ENCODE measurements at places on chromosomes 3 and 15. TPM values are rescaled to one million over a fixed set of nuclear protein-coding genes. Genes with fewer than 3 reads are reported as not detected.

- no peak for DNase-seq
Measured at GRCh38 chr3:64426551-64426950, 201.3 kb upstream of the PRICKLE2 start.

DNA sequence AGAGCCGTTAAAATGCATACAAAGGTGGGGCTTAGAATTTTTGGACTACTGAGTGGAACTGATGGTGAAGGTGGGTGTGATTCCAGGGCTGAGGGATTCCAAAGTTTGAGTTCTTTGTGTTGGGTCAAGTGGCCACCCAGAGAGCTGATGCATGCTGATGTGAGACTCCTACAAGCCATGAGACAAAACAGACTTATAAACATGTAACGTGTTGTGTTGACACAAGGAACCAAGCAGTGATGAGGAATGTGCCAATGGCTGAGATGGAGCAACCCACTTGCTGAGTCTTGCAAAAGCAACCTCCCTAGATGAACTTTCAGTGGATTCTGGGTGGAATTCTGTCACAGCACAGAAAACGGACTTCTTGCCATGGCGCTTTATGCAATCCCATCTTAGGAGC lies 289.0 kb downstream of the TLE3 start:
- DNase-seq: no peak

GRCh38 chr3:25033407-25034029 lies 394.5 kb upstream of the RARB start:
- DNase-seq: no peak

DNA sequence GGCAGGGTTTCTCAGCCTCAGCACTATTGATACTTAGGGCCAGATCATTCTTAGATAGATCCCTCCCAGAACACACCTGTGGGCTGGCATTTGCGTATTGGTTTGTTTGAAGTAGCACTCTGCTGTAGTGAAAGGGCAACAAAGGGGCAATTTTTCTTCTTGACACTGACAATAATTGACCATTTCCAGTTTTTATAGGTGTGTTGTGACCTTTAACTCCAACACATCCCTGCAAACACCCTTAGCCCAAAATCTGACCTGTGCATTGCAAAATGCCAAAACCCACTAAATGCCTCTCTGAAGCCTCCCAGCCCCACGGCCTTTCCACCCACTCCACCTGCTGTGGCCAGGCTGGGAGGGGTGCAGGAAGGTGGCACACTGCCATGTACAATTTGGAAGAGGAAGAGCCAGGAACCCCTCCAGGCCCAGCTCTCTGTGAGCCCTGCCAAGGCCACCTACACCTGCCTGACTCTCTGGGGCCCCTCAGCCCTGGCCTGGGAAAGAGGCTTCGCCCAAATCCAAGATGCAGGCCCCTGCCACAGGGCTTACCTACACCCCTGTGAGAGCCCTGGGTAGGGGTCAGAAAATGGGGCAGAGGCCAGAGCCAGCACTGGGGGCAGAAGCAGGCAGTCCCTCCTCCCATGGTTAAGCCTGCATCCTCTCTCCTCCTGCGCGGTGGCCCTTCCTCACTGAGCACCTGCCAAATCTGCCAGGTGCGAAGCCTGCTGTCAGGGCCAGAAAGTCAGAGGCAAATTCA lies 9.6 kb upstream of the CYP11A1 start:
- DNase-seq: no peak

DNA sequence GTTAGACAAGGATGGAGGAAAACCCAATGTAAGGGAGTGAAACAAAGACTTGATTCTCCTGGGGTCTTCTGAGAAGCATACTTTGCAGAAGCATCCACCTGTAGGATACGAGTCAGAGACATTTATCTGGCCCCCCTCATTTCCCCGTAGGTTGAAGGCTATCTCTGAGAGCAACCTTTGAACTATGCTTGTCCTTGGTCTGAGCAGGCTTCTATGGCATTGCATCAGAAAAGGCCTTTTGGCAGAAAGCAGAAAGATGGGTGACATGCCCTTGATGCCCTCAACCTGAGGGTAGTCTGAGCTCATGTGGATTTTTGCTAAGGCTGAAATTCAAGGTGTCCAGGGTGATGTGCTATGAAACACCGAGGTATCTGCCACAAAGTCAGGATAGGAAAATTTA lies 131.6 kb upstream of the SGO1 start:
- no peak for DNase-seq

DNA sequence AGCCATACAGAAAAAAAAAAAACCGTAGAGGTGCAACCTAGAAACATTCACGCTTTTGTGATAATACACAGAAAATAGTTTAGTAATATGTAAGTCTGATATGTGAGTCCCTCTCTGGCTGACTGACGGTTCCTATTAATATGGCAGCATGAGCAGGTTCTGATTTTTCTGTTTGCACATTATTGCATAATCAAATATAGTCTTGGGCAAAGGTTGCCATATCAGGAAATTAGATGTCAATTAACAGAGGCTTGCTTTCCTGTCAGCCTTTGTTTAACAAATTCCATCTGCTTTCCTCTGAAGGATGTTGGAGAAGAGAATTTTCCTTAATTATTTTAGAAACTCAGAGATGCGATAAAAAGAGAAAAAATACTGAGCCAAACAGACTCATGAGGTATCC lies 14.8 kb downstream of the GABRB3 start:
- no peak for DNase-seq

- DNase-seq: no peak
Measured at GRCh38 chr15:92907896-92908712, 8.0 kb downstream of the CHD2 start.

DNA sequence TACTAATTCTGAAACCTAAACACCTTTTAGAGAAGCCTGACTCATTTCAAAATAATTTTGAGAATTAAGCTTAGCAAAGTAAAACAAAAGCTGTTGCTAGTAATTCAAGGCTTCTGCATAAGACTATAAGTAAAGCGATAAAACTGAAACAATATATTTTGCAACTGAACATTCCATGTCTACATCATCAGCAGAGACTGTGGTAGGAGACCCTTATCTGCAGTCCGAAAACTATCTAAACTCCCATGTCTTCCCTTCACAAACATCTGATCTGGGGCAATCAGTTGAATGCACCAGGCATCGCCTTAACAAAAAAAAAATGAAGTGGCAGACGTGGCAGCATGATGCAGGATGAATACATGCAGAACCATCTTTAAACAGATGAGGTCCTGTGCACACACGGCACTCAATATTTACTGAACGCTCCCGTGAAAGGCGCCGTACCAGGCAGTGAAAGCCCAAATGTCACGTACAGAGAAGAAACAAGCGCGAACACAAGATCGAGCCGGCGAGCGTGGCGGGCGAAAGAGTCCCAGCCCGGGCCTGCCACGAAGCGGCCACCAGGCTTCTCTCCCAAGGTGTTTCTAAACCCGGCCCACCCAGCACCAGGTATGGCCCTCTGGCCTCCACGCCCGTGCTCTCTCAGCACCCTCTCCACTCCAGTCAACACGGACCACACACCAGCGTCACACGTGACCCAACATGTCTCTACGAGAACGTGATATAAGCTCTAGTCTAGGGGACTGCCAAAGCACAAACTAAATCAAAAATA lies 63.0 kb downstream of the CHSY1 start:
- DNase-seq: no peak

- no peak for DNase-seq
Measured at GRCh38 chr3:172329070-172329469, 119.2 kb downstream of the GHSR start.

DNA sequence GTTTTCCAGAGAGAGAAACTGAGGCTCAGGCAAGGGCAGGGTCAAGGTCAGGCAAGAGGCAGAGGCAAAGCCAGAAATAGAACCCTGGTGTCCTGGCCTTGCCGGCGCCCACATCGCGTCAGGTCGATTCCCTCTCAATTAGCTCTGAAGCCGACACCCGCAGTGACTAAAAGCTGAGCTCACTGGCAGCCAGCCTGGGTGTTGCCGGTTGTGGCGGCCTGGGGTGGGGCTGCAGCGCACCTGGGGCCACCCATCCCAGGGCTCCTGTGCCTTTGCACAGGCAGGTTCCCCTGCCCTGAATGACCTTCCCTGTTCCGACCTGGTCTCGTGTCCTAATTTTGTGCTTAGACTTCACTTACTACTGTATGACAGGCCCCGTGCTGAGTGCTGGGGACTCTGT lies 6.2 kb downstream of the SEMA3F start:
- no peak for DNase-seq

GRCh38 chr3:187832202-187832601 lies 86.9 kb upstream of the BCL6 start:
- no peak for DNase-seq

GRCh38 chr3:25906132-25906906 lies 116.4 kb downstream of the OXSM start:
- DNase-seq: no peak

GRCh38 chr3:126672741-126673140 lies 17.8 kb upstream of the TXNRD3 start:
- DNase-seq: no peak

GRCh38 chr15:64856429-64857145 lies 14.9 kb downstream of the PLEKHO2 start:
- DNase-seq: peak; percentile 85

GRCh38 chr3:47849186-47849698 lies 46.3 kb downstream of the DHX30 start:
- no peak for DNase-seq

- no peak for DNase-seq
Measured at GRCh38 chr3:156689608-156690007, 15.2 kb downstream of the TIPARP start.

GRCh38 chr3:10956986-10957385 lies 35.6 kb upstream of the SLC6A1 start:
- no peak for DNase-seq

GRCh38 chr15:91793771-91794170 lies 59.7 kb upstream of the SLCO3A1 start:
- no peak for DNase-seq

DNA sequence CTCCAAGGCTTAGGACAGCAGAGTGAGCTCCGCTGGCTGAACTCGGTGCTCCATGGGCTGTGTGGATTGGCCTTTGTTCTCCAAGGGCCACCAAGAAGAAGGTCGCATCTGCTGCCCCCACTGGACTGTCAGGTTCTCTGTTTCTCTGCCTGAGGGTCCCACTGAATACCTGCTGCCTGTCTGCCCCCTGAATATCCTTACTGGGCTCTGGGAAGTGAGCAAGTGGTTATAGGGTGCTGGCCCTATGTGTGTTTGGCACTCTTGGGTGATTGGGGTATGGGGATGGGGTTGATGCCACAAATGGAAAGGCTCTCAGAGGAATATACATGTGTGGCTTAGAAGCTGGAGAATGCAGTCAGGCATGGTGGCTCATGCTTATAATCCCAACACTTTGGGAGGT lies 82.3 kb downstream of the THSD4 start:
- no peak for DNase-seq

DNA sequence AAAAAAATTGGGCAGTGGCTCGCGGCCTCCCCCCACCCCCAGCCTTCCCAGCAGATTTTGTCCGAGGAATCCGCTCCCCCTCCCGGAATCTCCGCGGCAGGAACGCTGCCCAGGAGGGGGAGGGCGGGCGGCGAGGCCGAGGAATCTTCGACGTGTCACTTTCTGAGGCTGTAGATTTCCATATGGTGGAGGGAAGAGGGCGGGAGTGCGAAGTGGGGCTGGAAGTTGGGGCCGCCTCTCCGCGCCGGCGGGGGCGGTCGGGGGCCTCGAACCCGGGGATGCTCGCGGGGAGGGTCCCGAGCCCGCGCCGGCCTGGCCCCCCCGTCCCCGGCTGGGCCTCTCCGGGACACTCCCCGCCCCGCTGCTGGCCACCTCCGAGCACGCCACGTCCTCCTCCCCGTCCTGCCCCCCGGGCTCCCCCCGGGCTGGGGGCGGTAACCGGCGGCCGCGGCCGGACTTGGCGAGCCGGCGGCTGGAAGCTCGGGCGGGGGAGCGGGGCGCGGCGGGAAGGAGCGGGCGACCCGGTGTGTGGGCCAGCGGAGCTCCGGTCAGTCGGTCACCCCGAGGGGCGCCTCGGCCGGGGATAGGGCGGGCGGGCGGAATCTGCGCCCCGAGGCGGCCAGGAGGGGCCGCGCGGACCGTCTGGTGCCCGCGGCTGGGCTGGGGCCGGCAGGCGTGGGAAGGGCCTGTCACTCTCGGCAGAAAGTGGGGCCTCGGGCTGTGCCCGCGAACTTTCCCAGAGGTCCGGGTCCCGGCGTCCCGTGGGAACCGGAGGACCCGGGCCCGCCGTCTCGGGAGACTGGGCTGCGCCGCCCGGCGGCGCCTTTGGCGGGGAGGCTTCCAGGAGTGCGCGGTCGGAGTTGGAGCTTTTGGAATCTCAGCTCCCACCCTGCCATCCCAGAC lies 951 bp downstream of the FNDC3B start:
- DNase-seq: peak; percentile 77

DNA sequence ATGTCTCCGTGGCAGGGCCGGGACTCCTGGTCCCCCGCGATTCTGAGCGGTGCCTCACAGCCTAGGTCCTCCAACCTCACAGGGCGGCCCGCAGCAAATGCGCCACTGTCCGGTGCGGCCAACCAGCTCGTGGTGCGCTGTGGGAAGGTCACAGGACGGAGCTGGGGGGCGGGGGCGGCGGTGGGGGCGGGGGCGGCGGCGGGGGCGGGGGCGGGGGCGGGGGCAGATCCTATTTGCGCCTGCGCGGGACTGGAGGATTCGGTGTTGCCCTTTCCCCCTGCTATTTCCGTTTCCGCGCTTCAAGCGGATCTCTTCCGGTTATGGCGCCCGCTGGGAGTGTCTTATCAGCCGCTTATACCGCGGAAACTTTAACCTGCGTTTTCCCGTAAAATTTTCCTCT lies 106.7 kb upstream of the SNRPN start:
- DNase-seq: no peak

DNA sequence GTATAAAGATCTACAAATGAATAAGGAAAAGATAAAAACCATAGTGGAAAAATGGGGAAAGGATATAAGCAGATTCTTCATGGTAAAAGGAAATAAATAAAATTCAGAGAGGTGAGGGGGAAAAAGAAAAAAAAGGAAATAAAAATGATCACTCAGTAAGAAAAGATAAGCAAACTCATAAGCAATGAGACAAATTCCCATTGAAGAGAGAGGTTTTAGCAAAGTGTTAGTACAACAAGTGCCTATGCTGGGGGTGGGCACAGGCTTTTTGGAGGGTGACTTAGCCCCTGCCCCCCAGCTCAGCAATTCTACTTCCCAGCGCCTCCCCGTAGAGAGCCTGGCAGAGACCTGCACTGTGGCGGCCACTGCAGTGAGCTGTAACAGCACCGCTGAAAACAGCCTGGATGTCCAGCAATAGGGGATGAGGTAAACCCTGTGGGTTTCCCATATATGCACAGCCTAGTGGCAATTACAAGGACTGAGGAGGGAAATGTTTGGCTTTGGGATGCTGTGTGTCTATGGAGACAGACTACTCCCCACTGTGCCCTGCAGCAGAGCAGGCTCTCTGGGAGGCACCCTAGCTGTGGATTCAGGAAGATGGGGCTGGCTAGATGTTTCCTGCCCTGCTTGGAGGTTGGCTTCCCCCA lies 23.7 kb upstream of the SFMBT1 start:
- no peak for DNase-seq

- no peak for DNase-seq
Measured at GRCh38 chr3:78670746-78671145, 1097.1 kb downstream of the ROBO1 start.

GRCh38 chr3:108053067-108053466 lies 37.8 kb downstream of the CD47 start:
- no peak for DNase-seq

CMC1 gene
- 27.4 TPM for total RNA-seq

TTC21A gene
- 1.8 TPM for total RNA-seq

GOLGA8K gene
- total RNA-seq: not detected

IGSF10 gene
- total RNA-seq: 5.7 TPM

TM4SF1 gene
- 341 TPM for total RNA-seq

ACVR2B gene
- 3.9 TPM for total RNA-seq

PLCH1 gene
- total RNA-seq: 1.5 TPM

TPRG1 gene
- 0.41 TPM for total RNA-seq

CSTA gene
- total RNA-seq: 2.6 TPM

ARL6 gene
- 3.5 TPM for total RNA-seq

LRRC2 gene
- 29.7 TPM for total RNA-seq

C3orf22 gene
- total RNA-seq: not detected

STRIT1 gene
- total RNA-seq: not detected

CTXN2 gene
- not detected for total RNA-seq

DPH6 gene
- 10.7 TPM for total RNA-seq

GOLGA8S gene
- 0.31 TPM for total RNA-seq
